HT1080 (cell line): ENCODE measurements at places on chromosomes 2 and 18. TPM values are rescaled to one million over a fixed set of nuclear protein-coding genes. Genes with fewer than 3 reads are reported as not detected.

- no peak for DNase-seq
These were observed 45.2 kb downstream of the SH3RF3 start for GRCh38 chr2:109174214-109174613.

DNA sequence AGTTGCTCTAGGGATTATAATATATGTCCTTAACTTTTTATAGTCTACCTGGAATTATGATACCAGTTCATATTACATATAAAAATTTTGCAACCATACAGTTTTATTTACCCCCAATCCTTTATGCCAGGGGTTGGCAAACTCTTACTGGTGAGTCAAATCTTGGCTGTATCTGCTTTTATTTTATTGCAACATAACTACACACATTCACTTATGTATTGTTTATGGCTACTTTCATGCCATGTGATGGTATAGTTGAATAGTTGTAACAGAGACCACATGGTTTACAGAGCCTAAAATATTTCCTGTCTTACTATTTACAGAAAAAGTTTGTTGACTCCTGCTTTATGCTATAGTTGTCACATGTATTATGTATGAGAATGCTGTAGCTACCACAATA, 25.8 kb upstream of the DLX2 start:
- no peak for DNase-seq

- no peak for DNase-seq
These were observed 1.8 kb downstream of the HOXD9 start for GRCh38 chr2:176124110-176124946.

DNA sequence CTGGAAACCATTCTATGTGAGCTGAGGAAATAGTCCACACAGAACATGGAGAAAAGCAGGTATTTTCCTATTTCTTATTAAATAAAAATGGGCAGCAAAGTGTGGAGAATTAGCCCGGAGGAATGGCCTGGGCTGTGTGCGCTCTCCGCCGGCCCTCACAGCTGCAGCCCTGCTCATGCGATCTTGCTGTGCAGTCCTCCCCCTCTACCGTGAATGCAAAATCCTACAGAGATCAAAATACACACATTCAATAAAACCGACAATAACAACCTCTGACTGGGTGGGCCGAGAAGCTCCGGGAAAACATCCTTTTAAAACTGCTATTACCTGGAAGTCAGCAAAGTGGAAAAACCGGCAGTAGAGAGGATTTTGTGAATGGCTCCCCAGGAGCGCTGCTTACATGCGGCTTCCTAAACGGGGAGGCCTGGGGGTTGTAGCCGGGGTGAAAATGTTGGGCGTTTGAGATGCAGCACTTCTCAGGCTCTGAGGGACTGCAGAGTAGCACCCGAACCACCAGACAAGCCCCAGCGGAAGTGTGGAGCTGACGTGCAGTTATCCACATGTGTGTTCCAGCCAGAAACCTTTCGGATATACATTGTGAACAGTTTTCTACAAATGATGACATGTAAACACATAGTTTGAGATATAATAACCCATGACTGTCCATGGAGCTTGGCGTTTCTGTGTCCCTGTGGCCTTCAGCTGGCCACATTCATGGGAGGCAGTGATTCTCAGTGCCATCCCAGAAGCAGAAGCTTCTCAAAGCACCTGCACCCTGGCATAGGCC, 94.2 kb upstream of the ALKAL2 start:
- DNase-seq, result no peak

GRCh38 chr2:9374071-9374730, 49.1 kb downstream of the ITGB1BP1 start:
- DNase-seq, result no peak

DNA sequence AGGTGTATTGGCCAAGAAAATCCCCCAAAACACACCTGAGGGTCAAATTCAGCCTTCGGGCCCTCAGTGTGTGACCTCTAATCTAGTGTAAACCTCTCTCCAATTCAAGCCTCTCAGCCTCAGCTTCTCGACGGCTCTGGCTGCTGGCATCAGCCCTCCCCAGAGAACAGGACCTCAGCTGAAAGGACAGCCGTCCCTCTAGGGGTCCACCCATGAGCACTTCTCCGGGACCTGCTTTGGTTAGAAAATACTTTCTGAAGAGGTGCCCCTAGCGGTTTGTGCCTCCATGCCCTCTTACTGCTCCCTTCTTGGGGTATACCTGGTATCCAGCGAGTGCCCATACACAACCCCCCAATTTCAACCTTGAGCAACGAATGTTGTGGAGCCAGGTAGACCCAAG, 48.8 kb downstream of the INHBB start:
- no peak for DNase-seq

- peak; percentile 36 for DNase-seq
These were observed 99.4 kb upstream of the PPP1CB start for GRCh38 chr2:28652217-28652616.

GRCh38 chr2:240410808-240411207, 24.7 kb upstream of the GPC1 start:
- no peak for DNase-seq

- no peak for DNase-seq
These were observed 14.0 kb downstream of the GORASP2 start for GRCh38 chr2:170943041-170943440.

DNA sequence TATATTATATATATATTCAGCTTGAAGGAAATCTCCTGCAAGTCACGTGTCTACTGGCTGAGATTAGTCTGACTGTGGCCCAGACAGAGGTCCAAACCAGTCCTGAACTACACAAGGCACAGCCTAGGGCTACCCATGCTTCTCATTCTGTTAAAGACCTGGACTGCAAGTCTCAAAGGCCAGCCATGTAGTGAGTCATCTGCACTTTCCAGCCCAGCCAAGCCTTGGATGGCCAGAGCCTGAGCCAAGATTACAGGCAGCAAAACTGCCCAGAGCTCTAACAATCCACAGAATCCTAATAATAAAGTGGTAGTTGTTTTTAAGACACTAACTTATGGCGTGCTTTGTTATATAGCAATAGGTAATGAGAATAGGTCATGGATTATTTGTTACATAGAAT, 259.6 kb downstream of the SS18 start:
- peak; percentile 22 for DNase-seq

DNA sequence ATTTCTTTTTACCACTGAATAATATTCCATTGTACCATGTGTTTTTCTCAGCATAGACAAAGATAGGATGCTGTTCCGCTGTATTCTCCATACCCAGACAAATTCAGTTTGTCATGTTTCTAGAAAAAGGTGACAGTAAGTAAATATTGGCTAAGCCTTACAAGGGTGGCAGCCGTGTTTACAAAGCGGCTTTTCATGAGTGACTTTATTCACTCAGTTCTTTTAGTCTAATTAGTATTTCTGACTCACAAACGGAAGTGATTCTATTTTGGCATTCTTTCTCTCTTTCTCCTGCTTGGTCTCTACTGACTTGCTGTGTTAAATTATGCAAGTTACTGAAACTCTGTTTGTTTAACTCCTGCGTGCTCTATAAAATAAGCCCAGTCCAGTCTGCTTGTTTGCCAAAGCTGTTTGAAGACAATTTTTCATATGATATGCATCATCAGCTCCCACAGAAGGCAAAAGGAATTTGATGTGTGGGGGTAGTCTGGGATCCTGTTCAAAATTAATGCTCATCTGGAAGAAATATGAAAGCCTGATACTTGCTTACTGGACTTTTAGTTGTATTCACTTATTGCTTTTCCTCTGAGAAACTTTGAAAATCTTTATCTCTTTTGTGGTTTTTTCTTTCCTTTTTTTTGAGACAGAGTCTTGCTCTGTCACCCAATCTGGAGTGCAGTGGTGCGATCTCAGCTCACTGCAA, 2.3 kb upstream of the PLEKHH2 start:
- peak; percentile 48 for DNase-seq

GRCh38 chr2:240134956-240135520, 1.1 kb downstream of the COPS9 start:
- no peak for DNase-seq

GRCh38 chr2:235606004-235606715, 112.3 kb downstream of the AGAP1 start:
- no peak for DNase-seq

DNA sequence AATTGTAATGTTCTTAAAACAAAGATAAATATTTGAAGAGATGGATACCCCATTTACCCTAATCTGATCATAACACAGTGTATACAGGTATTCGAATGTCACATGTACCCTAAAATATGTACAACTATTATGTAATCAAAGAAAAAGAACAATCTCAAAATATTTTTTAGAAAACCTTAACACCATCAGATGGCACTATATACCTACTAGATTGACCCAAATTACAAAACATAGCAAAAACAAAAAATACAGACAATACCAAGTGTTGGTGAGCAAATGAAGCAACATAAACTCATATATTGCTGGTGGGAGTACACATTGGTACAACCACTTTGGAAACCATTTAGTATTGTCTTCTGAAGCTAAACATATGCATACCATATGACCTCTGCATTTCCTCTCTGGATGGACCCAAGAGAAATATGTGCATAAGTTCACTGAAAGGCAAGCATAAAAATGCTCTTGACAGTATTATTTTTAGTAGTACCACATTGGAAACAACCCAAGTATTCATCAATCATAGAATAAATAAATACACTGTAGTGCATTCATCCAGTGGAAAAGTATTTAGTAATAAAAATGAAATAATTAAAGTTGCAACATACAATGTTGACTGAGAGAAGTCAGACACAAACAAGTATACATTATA, 55.8 kb downstream of the GDF7 start:
- DNase-seq, result no peak

DNA sequence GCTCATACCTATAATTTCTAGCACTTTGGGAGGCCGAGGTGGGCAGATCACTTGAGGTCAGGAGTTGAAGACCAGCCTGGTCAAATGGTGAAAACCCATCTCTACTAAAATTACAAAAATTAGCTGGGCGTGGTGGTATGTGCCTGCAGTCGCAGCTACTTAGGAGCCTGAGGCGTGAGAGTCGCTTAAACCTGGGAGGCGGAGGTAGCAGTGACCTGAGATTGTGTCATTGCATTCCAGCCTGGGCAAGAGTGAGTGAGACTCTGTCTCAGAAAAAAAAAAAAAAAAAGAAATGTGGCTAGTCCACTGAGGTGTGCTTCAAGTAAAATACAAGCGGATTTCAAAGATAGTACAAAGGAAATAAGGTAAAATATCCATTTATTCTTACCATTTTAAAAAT, 46.2 kb downstream of the RBKS start:
- no peak for DNase-seq

DNA sequence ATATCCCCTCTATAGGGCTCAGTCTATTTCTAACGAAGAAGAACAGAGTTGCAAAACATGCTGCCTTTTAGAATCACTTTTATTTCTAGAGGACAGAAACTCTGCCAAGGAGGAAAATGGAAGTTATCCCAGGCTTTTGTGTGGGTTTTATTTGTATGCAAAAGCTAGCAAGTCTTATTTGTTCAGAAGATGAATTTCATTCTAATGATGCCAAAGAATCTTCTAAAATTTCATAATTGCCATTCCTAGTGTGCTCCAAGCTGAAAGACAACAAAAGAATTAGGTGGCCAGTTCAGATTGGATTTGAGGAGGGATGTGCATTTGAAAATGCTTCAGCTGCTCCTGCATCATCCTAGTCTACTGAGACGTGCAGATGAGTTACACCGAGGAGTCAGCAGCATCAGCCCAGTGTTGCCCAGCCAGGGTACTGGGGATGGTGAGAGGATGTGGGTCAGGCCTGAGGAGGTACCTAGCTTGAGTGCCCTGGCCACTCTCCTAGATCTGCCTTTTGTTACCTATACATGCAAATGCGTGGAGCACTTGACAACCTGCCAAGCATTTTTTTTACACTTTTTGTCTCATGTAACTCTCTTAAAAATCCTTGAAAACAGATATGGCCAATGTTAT, 80.1 kb downstream of the KCNS3 start:
- DNase-seq, result no peak

- DNase-seq, result no peak
These were observed 7.5 kb downstream of the REL start for GRCh38 chr2:60888853-60889252.

DNA sequence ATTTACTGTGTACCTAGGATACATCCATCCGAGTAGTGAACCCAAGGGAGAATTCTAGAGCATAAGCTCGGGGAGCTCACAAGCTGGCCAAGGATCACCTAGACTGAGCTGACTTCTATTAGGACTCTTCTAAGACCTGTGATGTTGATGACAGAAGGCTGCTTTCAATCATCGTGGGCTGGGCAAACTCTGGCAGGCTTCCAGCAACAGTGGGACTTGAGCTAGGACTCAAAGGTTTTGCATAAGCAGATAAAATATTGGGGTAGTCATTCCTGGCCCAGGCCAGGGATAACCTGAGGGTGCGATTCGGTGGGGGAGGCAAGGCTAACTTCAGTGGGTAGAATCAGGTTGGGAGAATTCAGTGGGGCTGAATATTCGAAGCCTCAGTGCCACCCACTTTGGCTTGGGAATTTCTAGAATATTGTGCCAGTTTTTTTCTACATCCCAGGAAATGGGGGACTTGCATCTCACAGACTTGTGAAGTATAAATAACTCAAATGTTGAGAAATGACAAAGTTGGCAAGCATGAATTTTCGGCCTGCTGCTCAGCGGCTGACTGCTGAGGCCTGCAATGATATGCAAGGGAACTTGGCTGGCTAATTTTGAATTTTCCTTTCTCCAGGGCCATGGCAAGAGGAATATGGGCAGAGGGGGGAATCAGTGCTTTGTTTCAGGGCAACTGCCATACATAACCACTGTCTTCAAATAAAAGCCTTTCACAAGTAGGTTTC, 274.3 kb downstream of the PRKCE start:
- no peak for DNase-seq

GRCh38 chr18:12086249-12086648, 7.4 kb upstream of the ANKRD62 start:
- DNase-seq, result no peak

- DNase-seq, result peak; percentile 42
These were observed 126.4 kb downstream of the MAP4K4 start for GRCh38 chr2:101823859-101824258.

Gene NMUR1
- total RNA-seq, result not detected in 2 replicates

Gene HOXD13
- 2.6 and 3.2 TPM in 2 replicates for total RNA-seq

Gene GPR45
- not detected in 2 replicates for total RNA-seq

Gene EIF2B4
- total RNA-seq, result 29.8 and 42.1 TPM in 2 replicates

Gene PTH2R
- not detected in 2 replicates for total RNA-seq

Gene FAM228A
- not detected in 2 replicates for total RNA-seq

Gene LAPTM4A
- 21.3 and 36.6 TPM in 2 replicates for total RNA-seq

Gene SIX2
- 11.5 and 15.6 TPM in 2 replicates for total RNA-seq

Gene AKAIN1
- not detected in 2 replicates for total RNA-seq

Gene MFSD2B
- total RNA-seq, result 0.07 TPM in 1 of 2 replicates, not detected in the other

Gene NR4A2
- 0.67 and 1.5 TPM in 2 replicates for total RNA-seq

Gene MARS2
- total RNA-seq, result 9.2 and 13.1 TPM in 2 replicates

Gene AFG3L2
- total RNA-seq, result 71.5 and 75.6 TPM in 2 replicates

Gene GPR55
- total RNA-seq, result 0.05 and 0.20 TPM in 2 replicates

Gene GRHL1
- total RNA-seq, result 0.11 and 0.17 TPM in 2 replicates
